DMS53 (cell line): ENCODE measurements at places on chromosomes 12 and 14.

DNA sequence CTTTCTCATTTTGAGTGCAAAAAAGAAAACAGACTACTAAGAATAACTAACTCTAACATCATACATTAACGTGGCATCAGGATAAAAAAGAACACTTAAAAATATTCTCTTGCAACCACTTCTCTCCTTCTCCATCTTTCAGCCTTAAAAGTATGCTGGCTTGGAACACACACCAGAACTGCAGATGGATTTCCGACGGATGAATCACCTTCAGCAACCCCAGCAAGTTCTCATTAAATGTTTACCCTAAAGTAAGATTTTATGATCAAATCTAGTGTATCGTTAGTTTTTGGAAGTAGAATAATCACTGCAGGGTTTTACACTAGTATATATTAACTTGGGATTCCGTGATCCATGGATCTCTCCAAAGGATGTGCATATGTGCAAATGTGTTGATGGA, 1.2 kb downstream of the NEK9 start:
- DNase-seq = no peak

DNA sequence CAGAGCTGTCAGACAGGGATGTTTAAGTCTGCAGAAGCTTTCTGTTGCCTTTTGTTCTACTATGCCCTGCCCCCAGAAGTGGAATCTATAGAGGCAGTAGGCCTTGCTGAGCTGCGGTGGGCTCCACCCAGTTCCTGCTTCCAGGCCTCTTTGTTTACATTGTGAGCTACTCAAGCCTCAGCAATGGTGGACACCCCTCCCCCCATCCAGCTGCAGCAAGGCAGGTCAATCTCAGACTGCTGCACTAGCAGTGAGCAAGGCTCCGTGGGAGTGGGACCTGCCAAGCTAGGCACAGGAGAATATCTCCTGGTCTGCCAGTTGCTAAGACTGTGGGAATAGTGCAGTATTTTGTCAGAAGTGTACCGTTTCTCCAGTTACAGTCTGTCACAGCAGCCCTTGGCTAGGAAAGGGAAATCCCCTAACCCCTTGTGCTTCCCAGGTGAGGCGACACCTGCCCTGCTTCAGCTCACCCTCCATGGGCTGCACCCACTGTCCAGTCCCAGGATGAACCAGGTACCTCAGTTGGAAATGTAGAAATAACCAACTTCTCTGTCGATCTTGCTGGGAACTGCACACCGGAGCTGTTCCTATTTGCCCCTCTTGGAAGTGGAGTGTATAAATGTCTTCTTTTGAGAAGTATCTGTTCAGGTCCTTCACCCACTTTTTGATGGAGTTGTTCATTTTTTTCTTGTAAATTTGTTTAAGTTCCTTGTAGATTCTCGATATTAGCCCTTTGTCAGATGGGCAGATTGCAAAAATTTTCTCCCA, 213.5 kb upstream of the SLC38A2 start:
- DNase-seq = peak; percentile 100

GRCh38 chr14:104826189-104826860, 25.4 kb downstream of the ZBTB42 start:
- DNase-seq = peak; percentile 91

DNA sequence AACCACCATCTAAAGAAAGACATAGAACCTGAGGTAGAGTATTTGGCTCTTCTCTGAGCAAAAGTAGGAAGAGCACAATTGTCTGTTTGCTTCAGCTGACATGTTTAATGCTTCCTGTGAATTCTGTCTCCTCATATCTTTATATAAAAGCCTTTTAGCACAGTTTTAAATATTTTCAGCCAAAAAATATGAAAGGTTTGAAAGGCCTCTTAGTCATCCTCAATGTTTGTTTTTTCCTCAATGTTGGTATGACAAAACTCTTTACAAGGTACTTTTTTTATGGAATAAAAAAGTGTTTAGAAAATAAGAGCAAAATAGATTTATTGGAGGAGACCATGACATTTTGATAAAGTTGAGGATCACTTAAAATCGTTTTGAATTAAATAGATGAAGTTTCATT, 360.9 kb downstream of the NAV3 start:
- DNase-seq = no peak

DNA sequence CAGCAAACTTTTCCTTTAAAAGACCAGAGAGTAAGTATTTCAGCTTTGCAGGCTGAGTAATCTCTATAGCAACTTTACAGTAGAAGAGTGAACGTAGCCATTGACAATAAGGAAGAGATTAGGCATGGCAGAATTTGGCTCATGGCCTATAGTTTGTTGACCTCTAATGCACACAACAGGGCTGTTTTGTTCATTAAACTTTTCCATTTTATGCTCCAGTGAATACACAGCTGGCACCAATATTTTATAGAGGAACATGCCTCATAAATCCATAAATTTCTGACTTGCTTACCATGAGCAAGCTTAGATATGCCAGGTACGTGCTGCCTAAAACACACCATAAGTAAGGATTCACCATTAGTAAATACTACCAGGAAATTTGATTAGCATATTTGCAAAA, 609.0 kb upstream of the STXBP6 start:
- no peak for DNase-seq

DNA sequence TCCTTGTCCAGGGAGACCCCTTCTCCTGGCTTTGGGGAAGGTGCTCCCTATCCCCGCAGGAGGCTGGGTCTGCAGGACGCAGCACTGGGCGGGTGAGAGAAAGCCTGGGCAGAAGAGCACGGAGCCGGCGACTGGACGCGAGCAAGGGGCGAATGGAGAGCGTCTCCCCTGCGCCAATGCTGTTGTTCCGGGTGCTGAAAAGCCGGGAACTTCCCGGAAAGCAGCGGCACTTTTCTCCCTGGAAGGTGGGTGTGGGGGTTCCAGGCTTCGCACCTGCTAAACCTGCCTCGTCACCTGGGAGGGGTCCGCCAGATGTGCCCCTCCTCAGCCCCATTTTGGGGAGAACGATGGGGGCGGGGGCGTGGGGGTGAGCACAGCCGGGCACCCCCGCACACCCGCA, 417.1 kb upstream of the TMTC1 start:
- peak; percentile 76 for DNase-seq

DNA sequence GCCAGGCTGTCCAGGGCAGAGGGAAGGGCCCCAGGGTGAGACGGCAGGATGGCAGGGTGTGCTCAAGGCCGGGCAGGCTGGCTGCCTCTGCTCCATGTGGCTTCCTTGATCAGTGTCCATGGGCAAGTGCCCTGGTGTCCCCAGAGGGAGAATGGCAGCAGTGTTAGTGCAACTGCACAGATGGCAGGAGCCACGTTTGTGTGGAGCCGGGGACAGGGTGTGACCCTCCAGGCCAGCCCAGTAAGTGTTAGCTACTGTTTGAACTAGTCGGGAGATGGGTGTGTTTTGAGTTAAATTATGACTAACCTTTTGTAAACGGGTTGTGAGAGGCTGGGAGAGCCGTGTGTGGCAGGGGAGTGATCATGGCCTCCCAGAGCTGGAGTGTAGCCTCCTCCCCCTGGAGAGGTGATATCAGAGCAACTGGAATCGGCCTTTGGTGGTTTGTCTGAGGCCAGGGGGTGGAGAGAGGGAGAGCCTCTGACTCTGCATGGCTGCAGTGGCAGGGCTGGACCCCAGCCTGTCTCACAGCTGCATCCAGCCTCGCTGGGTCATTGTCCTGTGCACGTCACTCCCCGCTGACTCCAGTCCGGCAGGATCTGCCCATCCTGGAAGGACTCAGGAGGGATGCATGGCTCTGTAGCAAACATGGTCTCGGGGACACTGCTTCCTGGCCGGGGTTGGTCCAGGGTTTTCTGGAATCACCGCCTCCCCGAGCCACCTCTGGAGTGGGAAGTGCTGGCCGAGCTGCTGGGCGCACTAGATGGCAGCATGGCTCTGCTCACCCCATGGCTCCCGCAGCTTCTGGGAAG, 27.8 kb downstream of the AACS start:
- DNase-seq = peak; percentile 97

DNA sequence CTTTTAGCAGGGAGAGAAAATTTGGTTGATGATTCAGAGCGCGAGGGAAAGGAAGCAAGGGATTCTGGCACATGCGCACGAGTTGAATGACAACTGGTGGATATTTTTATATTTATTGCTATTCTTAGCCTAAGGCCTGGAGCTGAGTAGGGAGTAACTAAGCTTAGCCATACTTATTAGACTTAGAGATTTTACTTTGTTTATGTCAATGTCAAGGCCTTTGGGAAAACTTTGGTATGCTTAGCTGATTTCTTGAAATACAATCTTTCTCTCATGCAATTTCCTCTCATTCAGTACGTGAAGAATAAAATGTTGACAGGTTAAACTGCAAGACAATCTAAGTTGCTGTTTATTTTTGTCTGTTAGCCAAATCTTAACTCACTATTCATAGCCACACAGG, 101.1 kb downstream of the CRADD start:
- DNase-seq = no peak

DNA sequence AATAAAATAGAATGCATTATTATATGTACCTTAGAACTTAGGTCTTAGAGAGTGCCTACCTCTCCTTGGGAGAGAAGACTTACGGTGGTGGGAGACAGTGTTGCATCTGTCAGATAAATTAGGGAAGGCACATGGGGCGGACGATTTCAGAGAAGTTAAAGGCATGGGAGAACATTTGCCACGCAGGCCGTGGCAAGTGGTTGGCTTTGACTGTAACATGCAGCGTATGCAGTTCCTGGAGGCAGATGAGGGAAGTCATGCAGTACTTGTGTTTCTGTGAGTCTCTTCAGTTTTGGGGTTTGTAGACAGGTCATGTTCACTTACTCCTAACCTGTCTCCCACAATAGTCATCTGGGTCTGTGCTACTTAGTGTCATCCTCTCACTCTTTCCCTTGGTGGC, 43.6 kb downstream of the ETV6 start:
- DNase-seq = no peak

- no peak for DNase-seq
Observed at GRCh38 chr12:131274061-131274460, 320.4 kb downstream of the ADGRD1 start.

DNA sequence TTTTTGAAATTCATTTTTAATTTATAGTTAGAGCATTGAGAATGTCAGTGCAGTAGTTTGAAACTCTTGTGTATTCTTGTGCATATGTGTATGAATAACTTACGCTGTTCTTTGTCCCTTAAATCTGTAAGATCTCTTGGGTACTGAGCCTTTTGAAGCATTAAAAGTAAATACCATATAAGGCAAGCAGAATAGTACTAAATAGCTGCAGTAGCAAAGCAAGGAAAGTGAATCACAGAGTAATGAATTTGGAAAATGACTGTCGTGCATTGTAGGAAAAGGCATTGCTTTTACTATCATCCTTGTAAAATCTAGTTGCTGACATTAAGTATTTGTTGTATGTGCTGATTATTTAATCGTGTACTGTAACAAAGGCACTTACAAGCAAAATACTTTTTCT, 12.1 kb downstream of the CNOT2 start:
- DNase-seq = no peak

- DNase-seq = no peak
Observed at GRCh38 chr14:105904379-105904778, 378.0 kb downstream of the TMEM121 start.

DNA sequence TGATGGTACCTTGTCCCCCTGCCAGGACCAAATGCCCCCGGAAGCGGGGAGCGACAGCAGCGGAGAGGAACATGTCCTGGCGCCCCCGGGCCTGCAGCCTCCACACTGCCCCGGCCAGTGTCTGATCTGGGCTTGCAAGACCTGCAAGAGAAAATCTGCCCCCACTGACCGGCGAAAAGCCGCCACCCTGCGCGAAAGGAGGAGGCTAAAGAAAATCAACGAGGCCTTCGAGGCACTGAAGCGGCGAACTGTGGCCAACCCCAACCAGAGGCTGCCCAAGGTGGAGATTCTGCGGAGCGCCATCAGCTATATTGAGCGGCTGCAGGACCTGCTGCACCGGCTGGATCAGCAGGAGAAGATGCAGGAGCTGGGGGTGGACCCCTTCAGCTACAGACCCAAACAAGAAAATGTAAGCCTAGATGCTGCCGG, 410 bp downstream of the MYF6 start:
- no peak for DNase-seq

- DNase-seq = peak; percentile 82
Observed at GRCh38 chr12:52006726-52007157, at the start of gene TAMALIN. TAMALIN (plus strand) TSS chr12:52006946; CDS start chr12:52007020, 74 bp downstream.
